ENCODE measurements at places on chromosomes 2 and 18. TPM values are rescaled to one million over a fixed set of nuclear protein-coding genes. Genes with fewer than 3 reads are reported as not detected.

Gene CFC1
- not detected for total RNA-seq

Gene REG3G
- not detected for total RNA-seq

Gene KCNS3
- not detected for total RNA-seq

Gene KCNG3
- total RNA-seq: 0.07 TPM

GRCh38 chr2:172464400-172465129, 37.2 kb downstream of the ITGA6 start:
- peak overlapping the region; percentile 55 for H3K4me3 ChIP-seq
- no peak for DNase-seq
- peaks cover 62% of the 10 kb centered on the region for H3K4me1 ChIP-seq
- H3K27ac ChIP-seq: no peak overlapping the region

DNA sequence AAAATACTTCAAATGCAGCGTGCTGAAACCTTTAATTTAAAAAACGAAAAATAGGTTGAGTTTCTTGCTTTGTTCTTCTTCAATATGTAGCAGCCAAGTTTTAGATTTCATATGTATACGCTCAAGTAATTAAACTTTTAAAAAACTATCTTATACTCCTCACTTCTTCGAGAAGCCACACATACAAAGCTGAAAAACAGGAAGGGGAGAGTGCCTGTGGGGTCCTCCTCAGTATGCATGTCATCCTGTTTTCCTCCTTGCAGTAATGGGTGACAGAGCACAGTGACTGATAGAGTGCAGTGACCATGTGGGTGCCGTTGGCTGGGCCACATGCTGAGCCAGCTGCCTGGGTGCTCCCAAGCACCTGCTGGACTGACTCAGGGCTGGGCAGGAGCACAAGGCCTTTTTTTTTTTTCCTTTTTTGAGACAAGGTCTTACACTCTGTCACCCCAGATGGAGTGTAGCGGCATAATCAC, 33.3 kb downstream of the UXS1 start:
- H3K4me3 ChIP-seq: peak overlapping the region; percentile 75
- peak; percentile 53 for DNase-seq
- H3K4me1 ChIP-seq: peaks cover 90% of the 10 kb centered on the region
- no peaks in the 10 kb centered on the region for H3K36me3 ChIP-seq

GRCh38 chr2:207863345-207863744, 93.6 kb upstream of the FZD5 start:
- DNase-seq: no peak
- no peaks in the 10 kb centered on the region for H3K4me1 ChIP-seq
- H3K36me3 ChIP-seq: no peaks in the 10 kb centered on the region
- H3K27ac ChIP-seq: no peak overlapping the region
- no peaks in the 10 kb centered on the region for H3K27me3 ChIP-seq
- H3K4me3 ChIP-seq: no peak overlapping the region

Measured in CD8-positive, alpha-beta memory T cell (primary cell).